Endothelial cell of umbilical vein (primary cell): ENCODE measurements at places on chromosomes 1 and 21.

GRCh38 chr21:25637851-25638659 lies 1.0 kb upstream of the JAM2 start:
- DNase-seq = no peak

GRCh38 chr1:94919241-94920030 lies 7.5 kb downstream of the CNN3 start:
- no peak for DNase-seq

- DNase-seq = no peak
Measured at GRCh38 chr1:86951430-86951829, 37.0 kb downstream of the HS2ST1 start.

DNA sequence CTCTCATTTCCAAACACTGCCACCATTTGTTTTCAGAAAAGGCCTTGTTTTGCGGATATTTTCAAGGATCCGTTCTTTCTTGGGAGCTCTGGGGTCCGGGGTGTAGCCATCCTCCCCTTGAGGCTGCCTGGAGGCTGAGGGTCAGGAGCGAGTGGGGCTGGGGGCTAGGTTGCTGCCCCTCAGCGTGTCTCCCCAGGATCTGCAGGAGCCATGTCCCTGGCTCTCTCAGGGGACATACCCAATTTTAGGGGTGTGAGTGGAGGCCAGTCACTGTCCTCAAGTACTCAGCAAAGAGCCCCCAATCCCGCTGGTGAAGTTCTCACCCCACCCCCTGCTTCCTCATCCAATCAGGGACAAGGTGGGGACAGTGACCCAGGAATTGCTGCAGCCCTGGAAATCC lies 15.0 kb upstream of the PRDM16 start:
- no peak for DNase-seq

DNA sequence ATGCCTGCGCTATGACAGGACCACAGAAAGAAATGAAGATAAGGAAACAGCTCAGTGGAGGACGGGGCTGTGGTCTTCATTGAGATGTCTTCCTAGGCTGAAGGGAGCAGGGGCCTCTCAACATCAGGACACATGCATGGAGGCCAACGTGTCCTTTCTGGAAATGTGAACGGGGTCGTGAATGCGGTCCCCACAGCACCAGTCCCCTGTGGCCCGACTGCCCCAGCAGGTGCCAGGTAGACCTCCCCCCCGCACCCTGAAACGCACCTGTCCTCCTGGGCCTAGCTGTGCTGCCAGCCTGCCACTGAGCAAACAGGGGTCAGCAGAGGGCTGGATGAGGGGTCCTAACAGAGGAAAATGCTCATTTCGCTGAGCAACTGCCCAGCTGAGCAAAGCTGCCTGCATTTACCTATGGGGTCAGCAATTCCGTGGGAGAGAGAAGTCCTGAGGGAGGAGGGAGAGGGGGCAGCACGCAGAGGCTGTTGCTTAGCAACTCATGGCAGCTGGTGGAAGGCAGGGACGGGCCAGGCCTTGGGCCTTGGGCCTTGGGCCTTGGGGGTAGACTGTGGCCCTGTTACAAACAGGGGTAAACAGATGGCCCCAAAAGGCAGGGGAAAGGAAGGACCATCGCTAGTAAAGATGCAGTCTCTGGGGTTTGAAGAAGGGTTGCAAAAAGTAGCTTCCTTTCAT lies 77.4 kb downstream of the NPHP4 start:
- DNase-seq = no peak

DNA sequence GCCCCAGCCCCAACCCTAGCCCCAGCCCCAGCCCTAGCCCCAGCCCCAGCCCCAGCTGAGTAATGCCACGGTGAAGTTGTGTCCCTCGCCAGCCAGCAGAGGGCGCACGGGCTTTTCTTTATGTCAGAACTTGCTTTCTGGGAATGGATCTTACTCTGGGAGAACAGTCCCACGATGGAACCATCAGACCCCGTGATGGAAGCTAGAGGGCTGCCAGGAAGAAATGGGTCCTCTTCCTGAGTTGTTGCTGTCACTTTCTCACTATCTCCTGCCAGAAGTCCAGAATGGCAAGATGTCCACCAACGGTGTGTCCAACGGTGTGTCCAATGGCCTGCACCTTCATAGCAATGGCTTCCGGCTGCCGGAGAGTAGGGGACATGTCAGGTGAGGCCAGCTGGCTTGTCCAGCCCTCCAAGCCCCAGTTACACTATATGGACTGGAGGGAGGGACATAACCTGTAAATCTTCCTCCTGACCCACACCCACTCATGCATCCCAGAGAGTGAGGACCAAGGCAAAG lies 25.1 kb upstream of the TMEM222 start:
- peak; percentile 32 for DNase-seq

DNA sequence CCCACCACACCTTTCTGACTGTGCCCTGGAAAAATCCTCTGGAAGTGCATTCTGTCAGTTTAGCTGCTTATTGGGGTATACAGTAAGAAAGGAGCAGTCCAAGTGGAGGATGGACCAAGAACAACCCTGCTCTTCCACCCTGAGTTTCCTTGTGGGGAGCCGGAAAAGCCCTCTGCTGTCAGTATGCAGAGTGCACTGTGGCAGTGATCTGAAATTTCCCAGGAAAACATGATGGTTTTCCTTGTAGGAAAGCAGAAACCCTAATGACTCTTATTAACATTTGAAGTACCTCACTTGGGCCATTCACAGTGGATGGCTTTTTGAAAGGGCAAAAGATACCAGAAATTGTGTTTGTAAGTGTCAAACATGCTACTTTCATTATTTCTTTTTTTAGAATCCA lies 20.5 kb downstream of the ELAVL4 start:
- no peak for DNase-seq

DNA sequence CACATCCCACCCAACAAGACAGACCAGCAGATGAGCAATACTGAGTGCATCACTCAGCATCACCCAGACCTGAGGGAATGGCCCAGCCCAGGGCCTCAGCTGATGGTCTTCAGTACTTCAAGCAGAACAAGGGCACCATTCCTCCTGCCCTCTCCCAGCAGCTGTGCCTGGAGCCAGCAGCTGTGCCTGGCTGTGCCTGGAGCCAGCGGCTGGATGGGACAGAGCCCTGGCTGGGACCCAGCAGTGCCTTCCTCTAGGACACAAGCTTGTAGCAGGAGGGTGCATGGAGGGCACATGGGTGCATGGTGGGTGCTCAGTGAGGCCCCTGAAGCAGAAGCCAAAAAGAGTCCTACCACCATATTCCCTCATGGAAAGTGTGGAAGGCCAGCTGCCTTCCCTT lies 583.8 kb downstream of the NPHP4 start:
- no peak for DNase-seq

GRCh38 chr1:115838431-115839028 lies 2.4 kb downstream of the NHLH2 start:
- no peak for DNase-seq

GRCh38 chr1:84691122-84691783 lies 992 bp upstream of the SSX2IP start:
- peak; percentile 5 for DNase-seq

GRCh38 chr1:168441745-168442144 lies 102.1 kb downstream of the XCL2 start:
- no peak for DNase-seq

DNA sequence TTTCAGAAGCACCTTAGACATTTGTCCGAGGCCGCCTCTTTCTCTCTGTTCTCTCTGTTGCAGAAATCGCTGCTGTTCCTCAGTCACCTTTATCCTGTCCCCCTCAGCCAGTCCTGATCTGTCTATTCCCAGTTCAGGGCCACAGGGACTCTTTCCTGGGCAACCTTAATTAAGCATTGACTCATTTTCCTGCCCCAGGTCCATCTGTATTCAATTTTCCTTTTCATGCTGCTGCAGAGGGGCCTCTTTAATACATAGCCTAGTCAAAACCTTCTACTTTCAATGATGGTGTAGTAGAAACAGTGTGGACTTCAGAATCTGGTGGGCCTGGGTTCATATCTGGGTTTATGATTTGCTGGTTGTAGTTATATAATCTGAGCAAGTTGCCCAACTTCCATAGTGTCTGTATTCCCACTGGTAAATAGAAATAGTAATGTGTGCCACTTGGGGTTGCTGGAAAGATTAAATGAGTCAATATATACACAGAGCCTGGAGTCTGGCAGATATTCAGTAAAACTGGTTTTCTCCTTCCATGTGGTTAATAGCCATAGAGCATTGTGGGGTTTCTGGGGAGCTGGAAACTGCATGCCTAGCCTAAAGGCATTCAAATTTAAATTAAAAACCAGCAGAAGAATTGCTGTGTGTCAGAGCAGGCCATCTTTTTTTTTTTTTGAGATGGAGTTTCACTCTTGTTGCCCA lies 4.5 kb downstream of the TRAF5 start:
- no peak for DNase-seq

DNA sequence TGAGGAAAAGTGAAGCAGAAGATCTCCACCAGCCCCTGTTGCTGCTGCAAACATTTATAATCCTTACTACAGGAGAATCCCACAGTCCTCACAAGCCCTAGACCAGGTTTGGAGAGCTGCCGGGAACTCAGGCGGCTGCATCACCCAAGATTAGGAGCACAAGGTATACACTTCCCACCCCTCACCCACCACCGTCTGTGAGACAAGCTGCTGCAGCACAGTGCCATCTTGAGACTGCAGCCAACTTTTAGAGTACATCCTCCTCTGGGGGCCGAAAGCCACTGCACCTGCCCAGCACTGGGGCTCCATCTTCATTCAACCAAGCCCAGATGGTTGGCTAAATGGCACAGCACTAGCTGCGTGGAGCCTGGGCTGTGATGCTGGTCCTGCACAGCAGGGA lies 13.8 kb downstream of the OLFML3 start:
- no peak for DNase-seq

DNA sequence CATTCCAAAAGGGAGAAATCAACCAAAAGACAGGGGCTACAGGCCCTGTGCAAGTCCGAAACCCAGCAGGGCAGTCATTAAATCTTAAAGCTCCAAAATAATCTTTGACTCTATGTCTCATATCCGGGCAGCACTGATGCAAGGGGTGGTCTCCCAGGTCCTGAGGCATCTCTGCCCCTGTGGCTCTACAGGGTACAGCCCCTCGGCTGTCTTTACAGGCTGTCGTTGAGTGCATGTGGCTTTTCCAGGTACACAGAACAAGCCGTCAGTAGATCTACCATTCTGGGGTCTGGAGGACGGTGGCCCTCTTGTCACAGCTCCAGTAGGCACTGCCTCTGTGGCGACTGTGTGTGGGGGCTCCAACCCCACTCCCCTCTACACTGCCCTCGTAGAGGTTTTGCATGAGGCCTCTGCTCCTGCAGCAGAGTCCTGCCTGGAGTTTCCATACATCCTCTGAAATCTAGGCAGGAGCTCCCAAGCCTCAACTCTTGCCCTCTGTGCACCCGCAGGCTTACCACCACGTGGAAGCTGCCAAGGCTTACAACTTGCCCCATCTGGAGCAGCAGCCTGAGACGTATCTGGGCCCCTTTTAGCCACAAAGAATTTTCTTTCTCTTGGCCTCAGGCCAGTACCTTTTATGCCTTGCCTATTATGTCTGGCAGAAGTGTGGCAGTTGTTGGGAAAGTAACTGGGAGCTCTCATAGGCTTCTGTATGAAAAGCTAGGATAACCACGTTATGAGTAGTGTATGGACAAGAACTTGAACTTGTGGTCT lies 52.5 kb downstream of the POU2F1 start:
- no peak for DNase-seq

- DNase-seq = no peak
Measured at GRCh38 chr21:28747464-28747863, 245.2 kb downstream of the LTN1 start.

GRCh38 chr1:31502253-31502652 lies 74.1 kb upstream of the TINAGL1 start:
- no peak for DNase-seq

DNA sequence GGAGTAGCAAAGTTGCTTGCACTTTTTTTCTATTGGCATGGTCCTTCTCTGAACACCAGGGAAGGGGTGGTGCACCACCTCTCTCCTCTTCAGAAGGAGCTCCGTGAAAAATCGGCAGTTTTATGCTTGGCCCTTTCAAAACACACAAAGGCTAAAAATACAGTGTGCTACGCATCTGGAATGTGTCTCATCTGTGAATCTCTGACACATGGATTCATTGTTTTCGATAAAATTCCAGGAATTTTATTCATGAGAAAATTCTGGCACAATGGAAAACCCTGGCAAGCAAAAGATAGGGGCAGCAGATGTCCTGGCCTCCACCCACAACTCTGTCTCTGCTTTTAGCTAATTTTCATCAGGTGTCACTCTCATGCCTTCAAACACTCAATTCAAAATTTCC lies 42.9 kb downstream of the ERG start:
- peak; percentile 58 for DNase-seq
